ENCODE measurements at places on chromosomes 3 and 15.

DNA sequence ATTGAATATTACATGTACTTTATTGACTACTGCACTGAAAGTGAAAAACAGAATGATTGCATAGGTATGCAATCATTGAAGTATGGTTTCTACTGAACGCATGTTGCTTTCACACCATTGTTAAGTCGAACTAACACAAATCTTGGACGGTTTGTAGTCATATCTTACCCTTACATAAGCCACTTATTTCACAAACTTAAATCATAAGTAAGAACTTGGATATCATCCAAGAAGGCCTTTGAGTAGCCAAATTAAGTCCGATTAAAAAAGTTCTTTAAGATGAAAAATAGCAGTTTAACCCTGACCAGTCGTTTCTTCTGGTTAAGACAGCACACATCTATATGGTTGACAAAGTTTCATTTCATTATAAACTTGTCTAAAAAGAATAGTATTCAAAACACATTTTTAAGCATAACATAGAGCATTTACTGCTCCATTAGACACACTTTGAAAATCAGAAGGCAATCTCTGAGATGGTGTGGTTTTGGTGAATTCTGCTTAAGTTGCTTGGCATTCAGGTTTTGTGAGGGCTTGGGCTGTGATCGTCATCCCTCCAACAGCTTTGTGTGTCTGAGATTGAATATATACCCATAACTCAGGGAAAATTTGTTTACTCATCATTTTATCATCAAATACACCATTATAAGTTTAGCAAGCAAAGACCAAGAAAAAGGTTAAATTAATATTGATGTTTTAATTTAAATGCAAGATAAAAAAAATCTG lies 92.2 kb downstream of the NFKBIZ start:
- no peak for DNase-seq

- no peak for DNase-seq
Observed at GRCh38 chr3:58299839-58300516, 6.1 kb upstream of the RPP14 start.

- DNase-seq: no peak
Observed at GRCh38 chr3:60631509-60631908, 619.7 kb downstream of the FHIT start.

GRCh38 chr3:87088993-87089841 lies 98.3 kb upstream of the VGLL3 start:
- DNase-seq: no peak

DNA sequence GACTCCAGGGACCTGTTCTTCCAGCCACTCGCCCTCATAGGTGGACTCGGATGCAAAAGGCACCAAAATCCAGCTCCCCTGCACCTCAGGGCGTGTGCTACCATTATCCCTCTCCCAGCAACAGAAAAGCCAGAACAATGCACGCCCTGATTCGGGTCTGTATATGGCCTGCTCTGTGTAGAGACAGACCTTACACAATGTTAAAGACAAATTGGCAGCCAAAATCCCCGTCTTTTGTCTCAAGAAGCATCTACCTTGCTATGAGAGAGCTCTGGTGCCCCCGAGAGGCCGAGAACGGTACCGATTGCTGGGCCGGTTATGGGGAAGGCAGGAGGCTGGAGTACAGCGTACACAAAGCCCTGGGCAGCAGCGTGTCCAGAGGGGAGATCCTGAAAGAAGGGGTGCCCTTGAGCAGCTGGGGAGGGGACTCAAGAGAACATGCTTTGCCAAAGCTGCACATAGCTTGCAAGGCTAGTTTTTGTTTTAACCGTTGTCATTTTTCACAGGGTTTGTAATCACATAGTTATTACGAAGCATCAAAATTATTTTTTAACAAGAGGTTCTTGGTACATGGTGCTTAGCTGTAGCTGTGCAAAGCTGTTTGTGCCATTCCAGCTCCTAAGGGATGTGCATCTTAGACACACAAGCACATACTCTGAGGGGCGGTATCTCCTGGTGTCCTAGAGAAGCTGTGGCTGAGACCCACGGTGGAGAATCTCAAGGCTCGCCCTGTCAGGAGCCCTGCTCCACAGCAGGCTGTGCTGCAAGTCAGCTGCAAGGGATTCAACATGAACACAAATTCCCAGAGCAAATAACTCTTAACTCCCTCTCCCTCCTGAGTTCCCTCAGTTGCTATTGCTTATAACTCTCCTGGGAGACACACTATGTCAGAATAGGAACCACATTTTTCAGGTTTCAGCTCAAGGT lies 461.5 kb upstream of the PPP2R3A start:
- no peak for DNase-seq

DNA sequence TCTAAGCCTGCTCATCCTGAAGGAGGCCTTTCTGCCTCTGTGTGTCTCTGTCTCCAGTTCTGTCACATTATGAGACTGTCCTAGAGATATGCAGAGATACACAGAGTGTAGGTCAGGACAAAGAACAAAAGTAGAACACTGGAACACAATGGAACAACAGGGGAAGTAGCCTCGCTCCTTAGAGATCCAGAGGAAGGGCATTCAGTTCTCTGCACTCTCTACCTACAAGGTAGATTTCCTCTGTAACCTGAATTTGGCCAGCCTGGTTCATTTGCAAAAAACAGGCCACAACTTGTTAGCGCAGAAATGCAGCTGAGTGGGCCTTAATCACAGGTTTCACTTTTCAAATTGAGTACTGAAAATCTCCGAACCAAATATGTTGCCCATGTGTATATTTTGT lies 19.4 kb downstream of the NEK10 start:
- no peak for DNase-seq

DNA sequence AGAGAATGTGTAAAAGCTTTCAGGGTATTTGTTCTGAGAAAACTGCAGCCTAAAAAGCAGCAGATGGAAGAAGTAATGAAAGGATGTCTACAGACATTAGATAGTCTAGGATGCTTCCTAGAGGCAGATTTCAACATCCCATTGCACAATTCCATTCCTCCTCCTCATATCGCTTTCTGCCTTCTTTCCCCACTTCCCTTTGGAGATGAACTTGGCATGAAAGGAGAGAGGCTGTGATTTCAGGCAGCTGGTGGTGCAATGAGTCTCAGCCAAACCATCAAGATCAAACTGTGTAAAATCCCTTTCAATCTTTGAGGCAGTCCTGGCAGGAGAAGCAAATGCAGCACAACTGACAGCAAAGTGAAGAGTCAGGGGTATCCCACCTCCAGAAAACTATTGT lies 438.7 kb upstream of the KCNMB2 start:
- DNase-seq: no peak
